Fibroblast of lung (primary cell): ENCODE measurements at places on chromosomes 7 and 10.

DNA sequence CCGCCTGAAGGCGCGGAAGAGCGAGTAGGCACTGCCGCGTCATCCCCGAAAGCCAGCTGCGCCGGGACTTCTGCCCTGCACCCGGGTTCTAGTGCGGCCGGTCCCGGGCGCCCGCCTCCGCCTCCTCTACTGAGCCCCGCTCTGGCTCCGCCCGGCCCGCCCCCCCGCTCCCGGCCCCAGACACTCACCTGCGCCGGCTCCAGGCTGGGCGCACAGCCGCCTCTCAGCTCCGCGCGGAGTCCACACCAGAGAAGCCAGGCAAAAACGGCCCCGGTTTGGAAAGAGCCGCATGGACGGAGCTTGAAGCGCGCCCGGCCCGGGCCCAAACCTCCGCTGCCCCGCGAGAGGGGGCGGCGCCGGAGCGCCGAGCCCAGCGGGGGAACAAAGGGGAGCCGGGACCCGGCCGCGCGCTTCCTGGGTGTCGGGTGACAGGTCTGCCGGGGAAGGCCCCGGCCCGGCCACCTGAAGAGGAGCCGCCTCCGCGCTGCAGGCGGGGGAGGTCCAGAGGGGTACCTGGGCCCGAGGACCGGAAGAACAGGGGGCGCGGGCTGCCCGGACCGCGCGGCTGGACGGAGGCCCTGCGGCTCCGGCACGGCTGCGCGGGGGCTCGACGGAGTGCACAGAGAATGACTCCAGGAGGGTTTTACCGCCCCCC lies 168.2 kb downstream of the NRF1 start:
- peaks cover 80% of the 10 kb centered on the region for H3K27me3 ChIP-seq
- no peak for DNase-seq

GRCh38 chr10:34161777-34162370 lies 653.2 kb downstream of the PARD3 start:
- no peak overlapping the region for H3K4me3 ChIP-seq
- H3K4me1 ChIP-seq: peaks cover 6% of the 10 kb centered on the region
- H3K36me3 ChIP-seq: no peaks in the 10 kb centered on the region
- no peaks in the 10 kb centered on the region for H3K27me3 ChIP-seq

DNA sequence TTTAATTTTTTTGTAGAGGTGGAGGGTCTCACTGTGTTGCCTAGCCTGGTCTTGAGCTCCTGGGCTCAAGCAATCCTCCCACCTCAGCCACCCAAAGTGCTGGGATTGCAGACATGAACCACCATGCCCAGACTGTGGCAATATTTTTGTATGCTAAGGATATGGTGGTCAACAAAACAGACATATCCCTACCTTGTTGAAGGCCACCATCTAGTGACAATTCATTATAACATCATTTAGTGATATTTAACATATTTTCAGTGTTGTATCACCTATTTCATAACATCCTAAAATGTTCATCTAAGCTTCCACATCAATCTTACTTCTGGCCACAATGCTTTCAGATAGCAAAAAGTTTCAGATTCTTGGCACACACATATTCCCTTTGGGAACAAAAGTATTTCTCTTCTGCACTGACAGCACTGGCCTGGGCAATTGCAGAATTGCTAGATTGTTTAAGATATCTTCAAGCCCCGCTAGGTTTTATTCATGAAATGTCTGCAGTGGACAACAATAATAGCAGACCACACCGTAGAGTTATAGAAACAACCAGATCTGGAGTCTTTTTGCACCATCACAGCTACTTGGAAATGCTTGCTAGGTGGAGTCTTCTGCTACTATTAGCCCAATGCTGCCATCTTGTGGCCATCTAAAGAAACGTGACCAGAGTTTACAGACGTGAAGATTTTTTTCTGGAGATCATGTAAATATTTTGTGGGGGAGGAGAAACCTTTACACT lies 58.4 kb downstream of the DNAJC12 start:
- peak; percentile 87 for DNase-seq
- H3K4me3 ChIP-seq: no peak overlapping the region
- H3K27me3 ChIP-seq: no peaks in the 10 kb centered on the region
- H3K36me3 ChIP-seq: no peaks in the 10 kb centered on the region

DNA sequence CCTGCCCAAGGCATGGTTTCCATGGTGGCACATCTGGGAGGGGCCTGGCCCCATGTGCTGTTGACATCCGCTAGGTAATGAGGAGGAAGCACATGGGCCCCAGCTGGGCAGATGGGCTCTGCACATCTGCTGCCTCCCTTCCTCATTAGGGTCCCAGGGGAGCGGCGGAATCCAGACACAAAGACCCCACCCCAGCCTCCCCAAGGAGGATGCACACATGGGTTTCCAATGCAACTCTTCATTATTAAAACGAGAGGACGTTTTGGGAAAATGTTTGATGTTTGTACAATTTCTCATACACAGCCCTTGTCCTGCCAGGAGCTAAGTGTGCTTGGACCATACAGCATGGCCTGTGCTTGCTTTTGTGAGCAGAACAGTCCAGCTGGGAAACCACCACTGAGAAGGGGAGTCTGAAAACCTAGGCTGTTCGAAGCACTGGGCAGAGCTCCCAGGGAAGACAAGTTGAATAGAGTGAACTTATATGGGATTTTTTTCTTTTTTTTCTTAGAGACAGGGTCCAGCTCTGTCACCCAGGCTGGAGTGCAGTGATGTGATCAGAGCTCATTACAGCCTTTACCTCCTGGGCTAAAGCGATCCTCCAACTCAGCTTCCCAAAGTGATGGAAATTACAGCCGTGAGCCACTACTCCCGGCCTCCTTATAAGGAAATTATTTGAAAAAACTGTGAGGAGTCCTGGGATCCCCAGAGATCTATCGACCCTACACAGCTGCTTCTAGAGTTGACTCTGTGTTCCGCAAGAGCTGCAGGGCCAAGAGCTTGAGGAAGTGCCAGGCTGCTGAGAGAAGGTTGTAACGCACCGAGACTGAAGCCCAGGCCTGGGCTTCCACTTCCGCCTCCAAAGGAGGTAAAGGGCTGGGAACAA lies 23.4 kb downstream of the FAM107B start:
- peak overlapping the region; percentile 5 for H3K27ac ChIP-seq
- peaks cover 8% of the 10 kb centered on the region for H3K4me1 ChIP-seq

DNA sequence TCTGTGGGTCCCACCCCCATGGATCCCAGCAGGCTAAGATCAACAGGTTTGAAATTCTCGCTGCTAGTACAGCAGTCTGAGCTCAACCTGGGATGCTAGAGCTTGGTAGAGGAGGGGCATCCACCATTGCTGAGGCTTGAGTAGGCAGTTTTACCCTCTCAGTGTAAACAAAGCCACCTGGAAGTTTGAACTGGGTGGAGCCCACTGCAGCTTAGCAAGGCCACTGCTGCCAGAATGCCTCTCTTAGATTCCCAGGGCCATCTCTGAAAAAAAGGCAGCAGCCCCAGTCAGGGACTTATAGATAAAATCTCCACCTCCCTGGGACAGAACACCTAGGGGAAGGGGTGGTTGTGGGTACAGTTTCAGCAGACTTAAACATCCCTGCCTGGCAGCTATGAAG lies 190.0 kb upstream of the CACNA2D1 start:
- no peaks in the 10 kb centered on the region for H3K27me3 ChIP-seq
- H3K4me3 ChIP-seq: no peak overlapping the region
- H3K36me3 ChIP-seq: no peaks in the 10 kb centered on the region
- no peak for DNase-seq

- H3K27me3 ChIP-seq: no peaks in the 10 kb centered on the region
- no peak for DNase-seq
- H3K36me3 ChIP-seq: no peaks in the 10 kb centered on the region
- H3K4me1 ChIP-seq: peaks cover 8% of the 10 kb centered on the region
- H3K27ac ChIP-seq: no peak overlapping the region
- no peak overlapping the region for H3K4me3 ChIP-seq
Observed at GRCh38 chr7:102918845-102919244, 6.0 kb downstream of the LRRC17 start.

DNA sequence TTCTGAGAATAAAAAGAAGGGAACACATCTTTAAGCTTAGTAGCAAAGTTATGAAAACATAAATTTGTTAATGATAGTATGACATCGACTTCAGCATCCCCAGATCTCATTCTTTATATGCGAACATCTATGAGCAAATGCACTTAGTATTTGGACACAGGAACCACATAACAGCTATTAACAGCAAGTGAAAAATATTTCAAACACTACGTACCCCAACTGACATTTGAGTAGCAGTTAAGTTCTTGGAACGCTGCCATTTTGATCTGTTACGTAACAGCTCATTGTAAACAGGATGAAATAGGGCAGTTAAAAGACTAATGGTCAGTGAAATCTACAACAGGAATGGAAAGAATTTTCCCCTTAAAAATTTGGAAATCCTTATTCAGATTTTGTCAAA lies 428.9 kb downstream of the TNS3 start:
- no peak overlapping the region for H3K4me3 ChIP-seq
- H3K4me1 ChIP-seq: peaks cover 15% of the 10 kb centered on the region
- no peaks in the 10 kb centered on the region for H3K27me3 ChIP-seq
- no peaks in the 10 kb centered on the region for H3K36me3 ChIP-seq
- no peak overlapping the region for H3K27ac ChIP-seq

DNA sequence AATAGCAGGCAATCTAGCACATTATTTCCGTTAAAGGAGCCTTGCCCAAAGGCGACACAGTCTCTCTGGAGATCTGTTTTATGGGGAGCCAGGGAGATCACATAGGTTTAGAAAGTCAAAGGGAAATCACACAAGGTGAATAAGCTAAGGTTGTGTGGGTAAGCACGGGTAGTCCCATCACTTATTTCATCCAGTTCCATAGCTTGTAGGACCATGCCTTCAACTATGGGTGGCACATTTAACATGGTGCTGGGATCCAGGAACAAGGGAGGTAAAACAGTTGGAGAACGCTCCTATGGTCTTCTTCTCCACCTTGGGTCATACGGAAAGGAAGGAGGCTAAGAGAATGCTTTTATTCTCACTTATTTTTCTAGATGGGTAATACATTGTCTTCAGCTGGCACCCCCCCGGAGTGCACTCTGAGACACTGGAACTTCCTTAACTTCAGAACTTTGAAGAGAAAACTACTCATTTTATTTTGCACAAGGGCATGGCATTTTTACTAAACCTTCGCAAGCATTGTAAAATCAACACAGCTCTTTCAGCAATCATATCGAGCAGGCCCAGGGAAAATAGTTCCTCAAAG lies 435.4 kb downstream of the KIF20B start:
- no peaks in the 10 kb centered on the region for H3K4me1 ChIP-seq
- H3K36me3 ChIP-seq: no peaks in the 10 kb centered on the region
- peak; percentile 43 for DNase-seq
- H3K4me3 ChIP-seq: no peak overlapping the region
- no peak overlapping the region for H3K27ac ChIP-seq
- no peaks in the 10 kb centered on the region for H3K27me3 ChIP-seq

DNA sequence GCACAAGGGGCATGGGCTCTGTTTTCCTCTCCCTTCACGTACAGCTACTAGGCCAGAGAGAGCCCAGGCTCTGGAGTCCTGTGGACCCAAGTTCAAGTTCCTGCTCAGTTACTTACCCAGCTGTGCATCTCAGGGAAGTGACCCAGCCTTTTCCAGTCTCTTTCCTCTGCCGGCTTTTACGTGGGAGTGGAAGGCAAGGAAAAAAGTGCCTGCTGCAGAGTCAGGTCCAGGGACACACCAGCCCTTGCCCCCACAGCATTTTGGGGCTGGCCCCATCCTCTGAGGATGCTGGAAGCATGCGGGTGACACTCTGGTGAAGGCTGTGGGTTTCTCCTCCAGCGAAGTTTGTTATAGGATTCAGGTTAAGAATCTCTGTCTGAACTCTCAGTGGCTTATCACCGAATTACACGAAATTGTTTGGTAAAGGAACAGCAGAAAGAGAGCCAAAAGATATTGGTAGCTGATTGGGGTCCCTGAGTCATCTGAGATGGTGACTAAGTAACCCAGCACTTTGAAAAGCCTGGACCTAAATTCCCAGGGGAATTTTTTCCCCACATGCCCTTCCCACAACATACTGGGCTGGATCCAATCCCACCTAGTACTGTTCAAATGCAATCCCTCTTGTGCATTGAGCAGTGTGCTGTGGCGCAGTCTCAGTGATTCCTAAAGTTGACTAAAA lies 424.3 kb downstream of the RPS24 start:
- no peaks in the 10 kb centered on the region for H3K27me3 ChIP-seq
- peaks cover 9% of the 10 kb centered on the region for H3K4me1 ChIP-seq
- no peak overlapping the region for H3K4me3 ChIP-seq
- no peaks in the 10 kb centered on the region for H3K36me3 ChIP-seq

GRCh38 chr10:58898854-58899573 lies 277.4 kb upstream of the PHYHIPL start:
- H3K4me3 ChIP-seq: no peak overlapping the region
- H3K36me3 ChIP-seq: no peaks in the 10 kb centered on the region

- peaks cover 7% of the 10 kb centered on the region for H3K27me3 ChIP-seq
- DNase-seq: no peak
- no peak overlapping the region for H3K27ac ChIP-seq
- H3K4me3 ChIP-seq: no peak overlapping the region
Observed at GRCh38 chr10:11446864-11447263, 164.6 kb downstream of the USP6NL start.

GRCh38 chr7:84200859-84201258 lies 6.3 kb upstream of the SEMA3A start:
- no peak overlapping the region for H3K27ac ChIP-seq
- no peak overlapping the region for H3K4me3 ChIP-seq
- no peaks in the 10 kb centered on the region for H3K27me3 ChIP-seq
- H3K4me1 ChIP-seq: peaks cover 2% of the 10 kb centered on the region
- peak; percentile 54 for DNase-seq

DNA sequence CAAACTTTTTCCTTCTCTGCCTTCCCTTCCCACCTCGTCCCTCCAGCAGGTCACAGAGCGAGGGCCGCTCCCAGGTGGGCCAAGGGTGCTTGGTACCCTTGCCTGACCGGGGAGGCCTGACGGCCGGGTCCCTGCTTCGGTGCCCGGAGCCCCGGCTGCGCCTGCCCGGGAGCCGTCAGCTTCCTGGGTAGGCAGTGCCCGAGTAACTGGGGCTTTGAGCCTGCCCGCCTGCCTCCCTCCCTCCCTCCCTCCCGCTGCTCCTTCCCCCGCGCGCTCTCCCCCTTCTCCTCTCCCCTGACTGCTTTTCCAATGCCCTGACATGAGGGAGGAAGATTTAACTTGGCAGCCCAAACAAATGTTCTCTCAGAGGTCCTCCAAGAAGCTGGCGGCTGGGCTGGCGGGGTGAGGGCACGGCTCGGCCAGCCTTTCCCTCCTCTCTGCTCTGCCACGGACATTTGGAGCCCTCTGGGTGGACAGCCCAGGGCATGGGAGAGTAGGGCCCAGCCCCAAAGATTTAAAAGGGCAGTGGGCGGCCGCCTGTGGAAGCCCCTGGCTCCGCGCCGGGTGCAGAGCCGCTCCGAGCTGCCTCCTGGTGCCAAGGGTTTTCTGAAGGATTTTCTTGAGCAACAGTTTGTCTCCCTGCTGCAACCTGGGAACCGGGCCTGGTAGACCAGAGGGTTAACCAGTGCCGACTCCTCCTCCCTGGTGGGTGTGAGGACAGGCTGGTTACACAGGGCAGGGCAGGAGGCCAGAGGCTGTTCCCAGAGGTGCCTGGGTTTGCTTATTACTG lies 2.0 kb downstream of the ZMIZ1 start:
- peaks cover 1% of the 10 kb centered on the region for H3K36me3 ChIP-seq
- peak overlapping the region; percentile 93 for H3K27ac ChIP-seq
- no peaks in the 10 kb centered on the region for H3K27me3 ChIP-seq
- H3K4me3 ChIP-seq: peak overlapping the region; percentile 80

- H3K4me1 ChIP-seq: no peaks in the 10 kb centered on the region
- no peaks in the 10 kb centered on the region for H3K27me3 ChIP-seq
- no peak overlapping the region for H3K27ac ChIP-seq
- H3K4me3 ChIP-seq: no peak overlapping the region
- no peaks in the 10 kb centered on the region for H3K36me3 ChIP-seq
Observed at GRCh38 chr7:15330943-15331342, 230.9 kb downstream of the AGMO start.
